Activated CD4-positive, alpha-beta memory T cell treated with anti-CD3 and anti-CD28 coated beads, Interleukin-2, amount 10 ng/mL, durations not matched to agents 7 days and 5 days (primary cell): ENCODE measurements at places on chromosomes 1 and 21.
A peak's percentile ranks its signal among the peaks of the same experiment; 100 is the strongest.

GRCh38 chr1:7262611-7263010 is 477.4 kb downstream of the CAMTA1 start:
- DNase-seq: no peak

DNA sequence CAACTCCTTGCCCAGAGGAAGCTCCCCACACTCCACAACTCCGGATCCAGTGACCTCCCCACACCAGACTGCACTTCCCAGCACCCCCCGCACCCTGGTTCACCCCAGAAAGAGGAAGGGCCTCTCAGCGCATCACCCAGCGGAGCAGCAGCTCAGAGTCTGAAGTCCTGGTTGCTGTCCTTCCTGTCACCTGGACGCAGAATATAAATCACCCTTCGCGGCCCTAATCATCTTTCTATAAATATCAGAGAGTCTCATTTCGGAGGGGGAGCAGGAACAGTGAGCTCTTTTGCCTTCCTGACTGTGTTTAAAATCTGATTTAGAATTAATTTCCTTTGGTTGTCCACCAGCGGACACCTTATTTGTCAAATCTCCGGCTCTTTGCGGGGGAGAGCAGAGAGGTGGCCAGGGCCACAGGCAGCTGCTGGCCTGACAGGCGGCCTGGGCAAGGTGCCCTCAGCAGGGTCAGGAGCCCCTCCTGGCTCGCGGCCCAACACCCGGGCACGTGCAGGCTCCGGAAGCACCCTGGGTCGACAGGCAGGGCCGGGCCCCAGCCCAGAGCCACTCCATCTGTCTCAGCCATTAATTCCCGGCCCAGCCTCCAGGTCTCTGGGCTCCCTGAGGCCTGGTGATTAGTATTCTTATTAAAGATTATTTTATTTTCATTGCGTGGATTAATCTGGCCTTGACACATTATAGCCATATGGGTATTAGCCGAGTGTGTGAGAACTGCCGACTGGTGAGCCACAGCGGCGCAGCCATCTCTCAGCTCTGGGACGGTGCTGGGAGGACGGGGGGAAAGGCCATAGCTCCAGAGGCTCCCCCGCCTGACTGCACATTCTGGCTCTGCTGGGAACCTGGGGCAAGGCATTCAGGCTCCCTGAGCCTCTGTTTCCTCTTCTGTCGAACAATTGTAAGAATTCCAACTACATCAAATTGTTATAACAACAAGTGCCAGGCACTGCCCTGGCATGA is 19.7 kb downstream of the EPHA8 start:
- no peak for DNase-seq

- no peak for DNase-seq
These were observed 17.1 kb downstream of the TNFRSF8 start for GRCh38 chr1:12080156-12080555.

DNA sequence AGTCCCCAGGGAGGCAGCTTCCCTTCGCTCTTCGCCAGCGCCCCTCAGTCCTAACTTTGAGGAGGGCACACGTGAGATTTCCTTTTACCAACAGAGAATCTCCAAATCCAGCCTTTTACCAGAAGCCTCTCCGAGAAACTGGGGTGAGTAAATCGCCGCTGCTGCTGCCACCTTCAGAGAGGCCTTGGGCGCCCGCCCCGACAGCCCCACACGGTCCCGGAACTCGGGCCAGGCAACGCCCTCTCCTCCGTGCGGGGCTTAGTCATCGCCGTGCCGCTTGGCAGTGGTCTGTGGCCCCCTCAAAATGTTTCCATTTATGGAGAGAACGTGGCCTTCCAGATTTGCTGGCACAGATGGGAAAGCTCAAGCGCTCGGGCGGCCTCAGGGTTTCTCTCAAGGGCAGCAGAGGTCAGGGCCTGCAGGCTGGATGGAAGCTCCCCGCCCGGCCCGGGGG is 41.4 kb upstream of the COL6A2 start:
- no peak for DNase-seq

- no peak for DNase-seq
These were observed 5.9 kb downstream of the CEP85 start for GRCh38 chr1:26239936-26240335.

DNA sequence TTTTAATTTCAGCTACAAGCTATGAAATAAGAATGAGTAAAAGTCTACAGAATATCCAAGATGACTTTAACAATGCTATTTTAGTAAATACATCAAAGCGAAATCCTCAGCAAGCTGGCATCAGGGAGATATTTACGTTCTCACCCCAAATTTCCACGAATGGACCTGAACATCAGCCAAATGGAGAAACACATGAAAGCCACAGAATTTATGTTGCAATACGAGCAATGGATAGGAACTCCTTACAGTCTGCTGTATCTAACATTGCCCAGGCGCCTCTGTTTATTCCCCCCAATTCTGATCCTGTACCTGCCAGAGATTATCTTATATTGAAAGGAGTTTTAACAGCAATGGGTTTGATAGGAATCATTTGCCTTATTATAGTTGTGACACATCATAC is 13.7 kb upstream of the CLCA1 start:
- DNase-seq: no peak

DNA sequence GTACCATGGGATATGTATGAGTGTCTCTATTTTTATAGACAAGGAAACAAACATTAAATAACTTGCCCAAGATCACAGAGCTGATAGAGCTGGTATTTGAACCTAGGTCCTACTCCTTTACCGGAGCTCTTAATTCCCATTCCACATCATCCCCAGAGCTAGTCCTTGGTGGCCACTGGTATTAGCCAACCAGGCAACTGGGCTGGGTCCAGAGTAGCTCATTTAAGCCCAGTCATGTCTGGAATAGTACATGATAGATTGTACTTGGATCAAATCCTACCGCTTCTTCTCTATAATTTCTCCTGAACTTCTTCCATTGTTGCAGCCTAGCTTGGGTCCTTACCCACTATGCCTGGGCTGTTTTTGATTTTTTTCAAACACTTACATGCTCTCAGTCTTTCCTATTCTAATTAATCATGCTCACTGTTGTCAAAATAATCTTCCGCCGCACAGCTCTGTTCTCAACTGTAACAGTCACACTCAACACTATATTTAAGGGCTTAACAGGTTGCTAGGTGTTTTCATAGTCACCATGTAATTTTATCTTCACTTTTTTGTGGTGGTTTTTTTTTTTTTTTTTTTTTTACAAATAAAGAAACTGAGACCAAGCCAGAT is 80.2 kb downstream of the COLGALT2 start:
- DNase-seq: no peak

GRCh38 chr1:39105061-39105840 is 79.1 kb downstream of the NDUFS5 start:
- peak; percentile 70 for DNase-seq

DNA sequence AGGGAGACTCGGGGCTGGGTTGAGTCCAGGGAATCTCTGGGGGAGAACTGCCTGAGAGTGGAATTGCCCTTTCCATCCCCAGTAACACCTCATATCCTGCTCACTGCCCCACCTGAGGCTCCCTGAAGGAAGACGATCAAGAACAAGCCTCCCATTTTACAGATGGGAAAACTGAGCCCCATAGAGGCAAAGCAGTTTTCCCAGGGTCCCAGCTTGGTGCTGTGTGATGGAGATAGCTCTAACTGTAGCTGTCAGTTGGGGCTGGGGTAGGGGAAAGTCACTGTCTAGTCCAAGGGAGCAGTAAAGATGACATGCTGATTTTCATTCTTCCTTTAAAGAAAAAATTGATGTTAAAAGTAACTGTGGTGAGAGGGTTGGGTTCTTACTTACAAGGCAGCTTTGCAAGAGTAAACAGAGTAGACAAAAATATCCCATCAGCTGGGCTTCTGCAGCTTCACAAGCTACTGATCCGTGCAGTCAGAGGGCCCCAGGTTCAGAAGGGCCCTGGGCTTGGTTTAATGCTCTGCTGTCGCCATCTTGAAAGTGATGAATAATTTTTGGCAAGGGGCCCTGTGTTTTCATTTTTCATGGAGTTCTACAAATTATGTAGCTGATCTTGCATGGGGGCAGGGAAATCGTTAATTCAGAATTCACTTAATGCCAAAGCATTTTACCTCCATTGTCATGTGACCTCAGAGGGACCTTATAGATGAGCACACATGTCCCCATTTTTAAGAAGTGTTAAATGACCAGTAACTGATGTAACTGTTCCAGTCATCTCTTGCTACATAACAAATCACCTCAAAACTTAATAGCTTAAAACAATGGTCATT is 17.6 kb upstream of the TNFRSF1B start:
- no peak for DNase-seq

GRCh38 chr1:152109998-152110294 is 5.3 kb downstream of the TCHH start:
- DNase-seq: no peak
